Activated CD8-positive, alpha-beta T cell treated with anti-CD3 and anti-CD28 coated beads for 36 hours (primary cell): ENCODE measurements at places on chromosomes 13 and 19. TPM values are rescaled to one million over a fixed set of nuclear protein-coding genes. Genes with fewer than 3 reads are reported as not detected.

KLK6 gene
- total RNA-seq: not detected

TMEM255B gene
- 1.8 TPM for total RNA-seq

DNA sequence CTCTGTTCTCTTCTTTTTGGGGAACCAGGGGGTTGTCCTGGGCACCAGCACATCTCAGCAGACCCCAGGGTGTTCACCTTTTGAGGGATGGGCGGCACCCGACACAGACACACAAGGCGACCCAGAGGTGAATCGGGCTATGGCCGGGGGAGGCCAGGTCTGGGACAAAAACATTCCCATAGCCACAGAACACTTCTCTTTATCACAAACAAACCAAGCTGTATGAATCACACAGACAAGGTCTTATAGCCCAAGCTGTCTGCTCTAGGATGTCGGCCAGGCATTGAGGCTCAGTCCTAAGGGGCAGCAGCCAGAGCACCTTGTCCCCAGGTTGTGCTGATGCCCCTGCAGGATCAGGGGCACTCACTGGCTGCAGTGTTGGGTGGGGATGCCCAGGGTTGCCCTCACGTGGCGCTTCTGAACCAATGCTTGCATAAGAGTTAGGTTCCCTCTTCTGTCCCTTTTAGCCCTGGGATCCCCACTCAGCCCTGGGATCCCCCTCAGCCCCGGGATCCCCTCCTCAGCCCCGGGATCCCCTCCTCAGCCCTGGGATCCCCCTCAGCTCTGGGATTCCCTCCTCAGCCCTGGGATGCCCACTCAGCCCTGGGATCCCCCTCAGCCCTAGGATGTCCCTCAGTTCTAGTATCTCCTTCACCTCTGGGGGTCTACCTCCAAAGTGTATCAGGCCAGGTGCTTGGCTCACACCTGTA, 26.9 kb downstream of the MAU2 start:
- H3K4me3 ChIP-seq: no peak overlapping the region
- H3K4me1 ChIP-seq: no peaks in the 10 kb centered on the region
- no peak for DNase-seq
- peaks cover 33% of the 10 kb centered on the region for H3K36me3 ChIP-seq

GRCh38 chr13:97057176-97057575, 62.9 kb upstream of the OXGR1 start:
- no peaks in the 10 kb centered on the region for H3K4me1 ChIP-seq
- H3K27me3 ChIP-seq: peaks cover 24% of the 10 kb centered on the region
- H3K4me3 ChIP-seq: no peak overlapping the region
- DNase-seq: no peak
- no peak overlapping the region for H3K27ac ChIP-seq

GRCh38 chr13:99215184-99215830, 14.7 kb downstream of the UBAC2 start:
- peak; percentile 80 for DNase-seq
- H3K27me3 ChIP-seq: no peaks in the 10 kb centered on the region
- peak overlapping the region; percentile 91 for H3K27ac ChIP-seq
- peak overlapping the region; percentile 74 for H3K4me3 ChIP-seq
- H3K36me3 ChIP-seq: peaks cover 38% of the 10 kb centered on the region

GRCh38 chr13:65606622-65607021, 1623.5 kb downstream of the PCDH9 start:
- no peak overlapping the region for H3K4me3 ChIP-seq
- DNase-seq: no peak
